ENCODE measurements at places on chromosomes 7 and 10.

GRCh38 chr10:588246-589165, 101.0 kb downstream of the DIP2C start:
- no peak for DNase-seq

- DNase-seq: peak; percentile 18
Measured at GRCh38 chr10:4333459-4333894, 492.5 kb upstream of the AKR1E2 start.

DNA sequence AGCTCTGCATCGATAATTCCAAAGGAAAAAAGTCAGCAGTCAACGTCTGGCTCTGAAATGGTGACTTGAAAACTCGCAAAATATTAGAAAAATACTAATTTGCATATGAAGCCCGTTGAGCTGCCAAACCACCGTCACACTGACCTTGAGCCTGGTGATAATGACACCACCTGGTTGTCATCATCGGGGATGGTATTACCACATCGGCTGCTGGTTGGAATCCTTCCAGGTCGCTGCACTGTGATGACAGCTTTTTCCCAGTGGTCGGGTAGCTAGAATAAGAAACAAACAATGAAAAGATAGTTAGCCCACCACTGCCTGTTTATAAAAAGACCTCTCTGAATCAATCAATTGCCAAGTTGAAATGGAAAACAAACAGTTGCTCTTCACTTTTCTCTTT, 41.6 kb downstream of the LAMB1 start:
- DNase-seq: no peak

DNA sequence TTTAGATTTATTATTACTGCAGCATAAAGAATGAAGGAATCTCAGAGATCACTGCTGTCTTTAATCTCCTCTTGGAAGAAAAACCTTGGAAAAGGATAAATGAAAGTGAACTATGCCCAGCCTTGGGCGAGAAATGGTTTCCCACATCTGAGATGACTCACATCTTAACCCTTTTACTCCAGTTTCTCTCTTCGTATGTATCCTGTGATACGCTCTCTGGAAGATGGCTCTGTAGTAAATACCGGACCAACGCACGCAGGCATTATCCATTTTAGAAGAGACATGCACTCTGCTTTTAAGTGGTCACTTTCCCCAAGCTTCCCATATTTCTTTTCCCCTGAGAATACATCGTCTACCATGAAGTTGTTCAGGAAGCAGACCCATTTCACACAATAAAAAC, 207.3 kb upstream of the BMPER start:
- DNase-seq: no peak

- DNase-seq: no peak
Measured at GRCh38 chr7:92043637-92044036, 90.6 kb downstream of the CYP51A1 start.

DNA sequence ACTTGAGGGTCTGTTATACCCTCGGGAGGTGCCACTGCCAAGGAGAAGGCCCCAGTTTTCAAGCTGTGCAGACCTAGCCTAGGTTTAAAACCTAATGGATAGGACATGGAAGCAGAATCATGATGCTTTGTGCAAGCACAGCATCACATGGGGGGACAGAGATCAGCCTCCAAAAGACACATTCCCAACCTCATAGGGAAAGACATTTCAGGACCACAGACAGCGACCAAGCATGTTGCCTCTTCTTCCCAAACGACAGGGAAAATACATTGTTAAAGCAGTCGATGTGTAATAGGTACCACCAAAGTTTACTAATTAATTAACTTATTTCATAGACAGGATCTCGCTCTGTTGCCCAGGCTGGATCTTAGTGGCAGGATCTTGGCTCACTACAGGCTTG, 573.9 kb downstream of the TCERG1L start:
- DNase-seq: no peak

DNA sequence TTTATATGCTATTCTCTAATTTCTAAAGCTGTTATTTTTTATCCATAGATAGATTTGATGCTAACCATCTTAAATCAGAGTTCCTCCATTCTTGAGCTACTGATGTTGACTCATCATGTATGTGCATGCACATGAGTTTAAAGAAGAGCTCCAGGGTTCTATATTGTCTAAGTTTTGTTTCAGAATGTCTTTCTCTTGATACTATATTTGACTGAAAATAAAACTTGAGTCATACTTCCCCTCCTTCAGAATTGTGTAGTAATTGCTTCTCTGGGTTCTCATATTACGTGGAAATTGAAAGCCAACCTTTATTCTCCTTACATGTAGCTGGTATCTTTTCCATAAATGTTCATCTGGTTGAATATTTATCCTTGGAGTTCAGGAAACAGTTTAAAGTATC, 89.4 kb downstream of the LRRTM3 start:
- DNase-seq: no peak

DNA sequence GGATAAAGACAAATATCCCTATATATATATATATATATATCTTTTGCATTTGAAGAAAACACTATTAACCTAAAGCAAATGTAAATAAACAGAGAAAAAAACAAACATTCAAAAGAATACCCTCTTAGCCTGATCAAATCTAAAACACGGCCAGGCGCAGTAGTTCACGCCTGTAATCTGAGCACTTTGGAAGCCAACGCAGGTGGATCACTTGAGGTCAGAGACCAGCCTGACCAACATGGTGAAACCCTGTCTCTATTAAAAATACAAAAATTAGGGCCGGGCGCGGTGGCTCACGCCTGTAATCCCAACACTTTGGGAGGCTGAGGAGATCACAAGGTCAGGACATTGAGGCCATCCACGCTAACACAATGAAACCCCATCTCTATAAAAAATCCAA, 9.2 kb downstream of the ANXA7 start:
- DNase-seq: no peak

DNA sequence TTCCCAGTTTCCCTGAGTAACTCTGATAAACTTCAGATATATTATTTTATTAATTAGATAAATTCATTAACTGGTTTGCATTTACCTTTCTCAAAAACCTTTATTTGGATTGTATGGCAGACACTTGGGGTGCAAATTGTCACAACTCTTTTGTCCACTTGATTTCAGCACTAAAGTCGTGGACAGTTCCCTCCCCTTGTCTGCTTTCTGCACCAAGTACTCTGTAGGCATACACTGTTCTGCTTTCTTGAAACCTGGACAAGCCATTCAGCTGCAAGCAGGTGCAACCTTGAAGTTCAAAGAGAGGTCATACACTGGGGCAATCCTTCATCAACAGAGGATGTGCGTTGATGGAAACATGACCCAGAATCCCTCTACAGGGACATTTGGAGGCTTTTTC, 162.9 kb downstream of the ARL5B start:
- no peak for DNase-seq
